Naive thymus-derived CD8-positive, alpha-beta T cell (primary cell): ENCODE measurements at places on chromosomes 6 and 20. TPM values are rescaled to one million over a fixed set of nuclear protein-coding genes. Genes with fewer than 3 reads are reported as not detected.
A peak's percentile ranks its signal among the peaks of the same experiment; 100 is the strongest.

The IER3 gene
- total RNA-seq: 16.0 TPM

- peak overlapping the region; percentile 65 for H3K27ac ChIP-seq
- DNase-seq: peak; percentile 33
- peaks cover 94% of the 10 kb centered on the region for H3K36me3 ChIP-seq
- peak overlapping the region; percentile 44 for H3K4me3 ChIP-seq
These were observed 52.6 kb upstream of the SLC22A1 start for GRCh38 chr6:160069050-160069454.

DNA sequence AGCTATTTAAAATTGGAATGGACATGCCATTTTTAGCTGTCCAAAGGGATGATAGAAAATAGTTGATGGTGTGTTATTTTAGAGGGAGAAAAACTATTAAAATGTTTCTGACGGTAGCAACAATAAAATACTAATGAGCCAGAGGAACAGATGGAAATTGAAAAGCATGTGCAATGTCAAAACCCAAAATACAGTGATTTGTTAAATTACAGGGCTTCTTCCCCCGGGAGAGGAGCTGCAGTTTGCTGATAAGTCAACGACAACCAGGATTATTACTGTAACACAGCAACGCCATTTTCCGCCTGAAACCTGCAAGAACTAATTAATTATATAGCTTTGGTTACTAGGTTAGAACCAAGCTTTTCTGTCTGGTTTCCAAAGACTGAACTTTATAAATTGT is 179.6 kb upstream of the SPTLC3 start:
- no peaks in the 10 kb centered on the region for H3K4me1 ChIP-seq
- H3K36me3 ChIP-seq: no peaks in the 10 kb centered on the region
- H3K4me3 ChIP-seq: no peak overlapping the region
- DNase-seq: no peak

DNA sequence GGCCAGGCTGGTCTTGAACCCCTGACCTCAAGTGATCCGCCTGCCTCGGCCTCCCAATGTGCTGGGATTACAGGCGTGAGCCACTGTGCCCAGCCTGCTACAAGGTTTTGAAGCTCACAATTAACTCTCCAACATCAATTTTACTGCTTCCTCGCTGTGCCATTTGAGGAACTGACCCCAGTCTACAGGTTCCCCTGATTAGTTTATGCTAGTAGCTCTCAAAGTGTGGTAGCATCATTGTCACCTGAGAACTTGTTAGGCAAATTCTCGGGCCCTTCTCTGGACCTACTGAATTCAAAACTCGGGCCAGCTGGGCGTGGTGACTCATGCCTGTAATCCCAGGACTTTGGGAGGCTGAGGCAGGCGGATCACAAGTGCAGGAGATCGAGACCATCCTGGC is 49.4 kb downstream of the MCUR1 start:
- no peak for DNase-seq
- no peak overlapping the region for H3K4me3 ChIP-seq
- peaks cover 14% of the 10 kb centered on the region for H3K4me1 ChIP-seq
- no peaks in the 10 kb centered on the region for H3K36me3 ChIP-seq
- no peak overlapping the region for H3K27ac ChIP-seq
- H3K27me3 ChIP-seq: no peaks in the 10 kb centered on the region

DNA sequence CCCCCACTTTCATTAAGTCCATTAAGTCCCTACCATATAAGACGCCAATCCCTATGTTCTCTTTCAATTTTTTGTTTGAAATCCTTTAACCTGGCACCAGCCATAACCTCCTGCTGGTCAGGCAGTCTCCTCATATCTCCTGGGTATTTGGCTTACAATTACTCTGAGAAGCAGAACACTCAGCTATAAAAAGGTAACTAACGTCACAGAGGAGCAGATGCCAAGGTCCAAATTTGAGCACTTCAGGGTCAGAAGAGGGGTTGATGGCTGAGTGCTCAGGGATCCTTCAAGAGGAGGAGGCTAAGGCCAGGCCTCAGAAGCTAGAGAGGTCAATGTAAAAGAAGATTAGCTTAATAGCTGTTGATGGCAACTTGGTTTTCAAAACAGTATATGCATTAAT is 22.3 kb upstream of the RCAN2 start:
- no peaks in the 10 kb centered on the region for H3K36me3 ChIP-seq
- DNase-seq: no peak
- H3K4me1 ChIP-seq: no peaks in the 10 kb centered on the region

DNA sequence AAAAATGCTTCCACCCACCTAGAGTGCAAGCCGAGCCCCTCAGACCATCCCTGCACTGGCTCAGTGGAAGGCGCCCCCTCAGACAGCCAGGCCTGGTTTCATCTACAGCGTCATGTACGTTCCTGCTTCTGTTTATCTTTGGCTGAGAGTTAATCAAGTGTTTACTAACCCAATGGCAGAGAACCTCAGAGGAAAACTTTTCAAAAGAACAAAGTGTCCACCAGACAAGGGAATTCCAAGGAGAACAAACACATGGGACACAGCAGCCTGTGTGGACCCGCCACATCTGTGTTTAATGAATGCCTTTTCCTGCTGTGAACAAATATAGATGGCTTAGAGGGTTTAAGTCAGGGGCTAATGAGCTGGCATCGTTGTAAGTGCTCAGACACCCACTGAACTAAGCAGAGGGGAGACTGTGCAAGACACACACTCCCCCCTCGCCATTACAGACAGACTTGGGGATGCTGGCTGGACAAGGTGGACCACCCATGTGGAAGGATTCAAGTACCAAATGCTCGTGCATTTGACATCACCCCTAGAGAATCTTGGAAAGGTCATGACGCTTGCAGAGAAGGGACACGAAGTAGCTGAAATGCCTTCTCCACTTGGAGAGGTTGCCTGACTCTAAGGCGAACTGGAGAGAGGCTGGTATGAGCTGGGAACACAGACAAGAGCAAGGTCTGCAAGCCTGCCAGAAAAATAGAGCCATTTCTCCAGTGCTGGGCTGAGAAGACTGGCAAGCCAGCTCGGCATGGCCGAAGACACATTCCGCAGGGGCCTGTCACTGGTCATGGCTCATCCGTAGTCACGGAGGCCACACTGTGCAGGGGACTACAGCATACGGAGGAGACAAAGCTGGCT is 53.5 kb upstream of the NXT1 start:
- no peak for DNase-seq
- H3K4me1 ChIP-seq: no peaks in the 10 kb centered on the region
- no peaks in the 10 kb centered on the region for H3K27me3 ChIP-seq
- H3K4me3 ChIP-seq: no peak overlapping the region
- no peak overlapping the region for H3K27ac ChIP-seq

The TNF gene
- total RNA-seq: 2.3 TPM

DNA sequence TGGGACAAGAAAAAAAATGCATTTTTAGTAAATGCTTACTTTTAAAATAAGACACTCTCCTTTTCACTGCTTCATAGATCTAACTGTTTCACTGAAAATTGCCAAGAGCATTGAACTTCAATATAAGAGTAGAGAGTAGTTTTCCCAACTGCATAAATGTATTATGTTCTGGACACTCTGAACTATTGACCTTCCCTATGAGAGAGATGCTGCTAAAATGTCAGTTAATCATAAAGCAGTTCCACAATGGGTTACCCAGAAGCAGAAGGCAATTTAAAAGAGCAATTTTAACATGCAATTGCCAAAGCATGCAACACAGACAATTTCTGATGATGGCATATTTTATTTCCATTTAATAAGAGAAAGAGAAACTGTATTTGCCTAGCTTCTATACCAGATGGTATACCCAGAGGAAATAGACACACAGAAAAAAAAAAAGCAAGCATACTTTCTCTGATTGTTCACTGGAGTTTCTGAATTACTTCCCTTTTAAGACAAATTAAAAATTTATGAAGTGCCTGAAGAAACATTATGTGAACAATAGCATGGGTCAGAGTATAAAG is 279.1 kb upstream of the THEMIS start:
- H3K4me3 ChIP-seq: no peak overlapping the region
- DNase-seq: no peak
- no peak overlapping the region for H3K27ac ChIP-seq
- H3K27me3 ChIP-seq: no peaks in the 10 kb centered on the region
- H3K36me3 ChIP-seq: no peaks in the 10 kb centered on the region

The TXLNB gene
- total RNA-seq: 0.96 TPM

The NHSL1 gene
- 0.08 TPM for total RNA-seq

- no peak for DNase-seq
- H3K4me3 ChIP-seq: no peak overlapping the region
- peaks cover 13% of the 10 kb centered on the region for H3K27me3 ChIP-seq
- no peak overlapping the region for H3K27ac ChIP-seq
- H3K4me1 ChIP-seq: no peaks in the 10 kb centered on the region
- H3K36me3 ChIP-seq: no peaks in the 10 kb centered on the region
These were observed 209.8 kb downstream of the TFAP2A start for GRCh38 chr6:10205120-10205519.

The EYS gene
- total RNA-seq: not detected

The PNLDC1 gene
- total RNA-seq: 0.75 TPM

The SRSF3 gene
- total RNA-seq: 359 TPM

GRCh38 chr6:127367023-127367375 is 23.6 kb upstream of the ECHDC1 start:
- H3K27me3 ChIP-seq: no peaks in the 10 kb centered on the region
- DNase-seq: no peak
- H3K4me1 ChIP-seq: peaks cover 2% of the 10 kb centered on the region
- no peak overlapping the region for H3K27ac ChIP-seq
- H3K36me3 ChIP-seq: peaks cover 8% of the 10 kb centered on the region

DNA sequence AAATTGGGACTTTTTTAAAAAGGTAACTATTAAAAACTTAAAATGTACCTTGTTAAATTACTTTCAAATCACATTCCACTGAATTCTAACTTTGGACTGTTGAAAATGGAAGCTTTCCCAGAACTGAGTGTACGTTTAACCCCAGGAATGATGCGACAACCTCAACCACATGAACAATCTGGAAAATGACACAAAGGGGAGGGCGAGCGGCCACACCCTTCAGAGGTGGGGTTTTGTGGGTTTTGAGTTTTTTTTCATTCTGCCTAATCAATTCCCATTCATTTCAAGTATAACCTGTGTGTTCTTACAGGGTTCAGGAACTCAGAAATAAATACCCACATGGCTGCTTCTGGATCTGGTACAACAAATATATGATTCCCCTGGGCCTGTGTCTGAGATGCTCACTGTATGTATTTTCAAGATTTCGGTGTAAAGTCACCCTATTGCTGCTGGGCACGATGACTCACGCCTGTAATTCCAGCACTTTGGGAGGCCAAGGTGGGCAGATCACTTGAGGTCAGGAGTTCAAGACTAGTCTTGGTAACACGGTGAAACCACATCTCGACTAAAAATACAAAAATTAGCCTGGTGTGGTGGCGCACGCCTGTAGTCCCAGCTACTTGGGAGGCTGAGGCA is 21.6 kb downstream of the CNKSR3 start:
- peaks cover 7% of the 10 kb centered on the region for H3K27me3 ChIP-seq
- H3K4me1 ChIP-seq: no peaks in the 10 kb centered on the region
- no peak for DNase-seq
- no peaks in the 10 kb centered on the region for H3K36me3 ChIP-seq

The PAK5 gene
- total RNA-seq: not detected

DNA sequence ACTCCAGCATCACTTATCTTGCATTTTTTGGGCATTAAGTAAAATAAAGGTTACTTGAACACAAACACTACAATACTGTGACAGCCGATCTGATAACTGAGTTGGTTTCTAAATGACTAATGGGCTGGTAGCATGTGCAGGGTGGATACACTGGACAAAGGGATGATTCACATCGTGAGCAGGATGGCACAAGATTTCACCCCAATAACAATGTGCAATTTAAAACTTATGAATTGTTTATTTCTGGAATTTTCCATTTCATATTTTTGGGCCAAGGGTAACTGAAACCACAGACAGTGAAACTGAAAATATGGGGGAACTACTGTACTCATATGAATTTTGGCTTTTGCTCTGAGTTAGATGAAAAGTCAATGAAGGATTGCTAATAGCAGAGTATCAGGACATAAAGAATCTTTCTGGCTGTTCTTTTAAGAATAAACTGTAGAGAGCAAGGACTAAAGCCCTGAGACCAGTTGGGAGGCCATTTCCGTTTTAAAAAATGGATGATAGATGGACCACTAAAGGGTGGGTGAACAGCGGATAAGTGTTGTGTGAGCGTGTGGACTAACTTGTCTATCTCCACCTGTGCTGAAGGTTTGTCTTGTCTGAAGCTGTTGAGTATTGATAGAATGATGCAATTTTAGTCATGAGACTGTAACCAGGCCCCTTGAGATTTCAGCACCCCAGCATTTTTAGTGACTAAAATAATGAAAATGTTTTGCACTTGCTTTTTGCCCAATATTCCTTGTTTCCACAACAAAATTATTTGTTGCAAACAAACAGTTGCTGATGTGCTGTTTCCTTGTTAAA is 8.2 kb downstream of the SPINT3 start:
- H3K27ac ChIP-seq: no peak overlapping the region
- H3K36me3 ChIP-seq: no peaks in the 10 kb centered on the region
- H3K4me1 ChIP-seq: no peaks in the 10 kb centered on the region
- no peak for DNase-seq
- no peak overlapping the region for H3K4me3 ChIP-seq

The F13A1 gene
- total RNA-seq: 1.6 TPM

GRCh38 chr20:3663858-3664257 is 659 bp upstream of the GFRA4 start:
- no peak overlapping the region for H3K27ac ChIP-seq
- no peak overlapping the region for H3K4me3 ChIP-seq
- peaks cover 25% of the 10 kb centered on the region for H3K4me1 ChIP-seq
- H3K27me3 ChIP-seq: peaks cover 40% of the 10 kb centered on the region
- no peak for DNase-seq
- no peaks in the 10 kb centered on the region for H3K36me3 ChIP-seq

GRCh38 chr6:16622193-16622592 is 139.1 kb downstream of the ATXN1 start:
- H3K36me3 ChIP-seq: no peaks in the 10 kb centered on the region
- no peak for DNase-seq
- H3K4me1 ChIP-seq: peaks cover 2% of the 10 kb centered on the region
- no peak overlapping the region for H3K4me3 ChIP-seq
- no peaks in the 10 kb centered on the region for H3K27me3 ChIP-seq
- H3K27ac ChIP-seq: no peak overlapping the region

DNA sequence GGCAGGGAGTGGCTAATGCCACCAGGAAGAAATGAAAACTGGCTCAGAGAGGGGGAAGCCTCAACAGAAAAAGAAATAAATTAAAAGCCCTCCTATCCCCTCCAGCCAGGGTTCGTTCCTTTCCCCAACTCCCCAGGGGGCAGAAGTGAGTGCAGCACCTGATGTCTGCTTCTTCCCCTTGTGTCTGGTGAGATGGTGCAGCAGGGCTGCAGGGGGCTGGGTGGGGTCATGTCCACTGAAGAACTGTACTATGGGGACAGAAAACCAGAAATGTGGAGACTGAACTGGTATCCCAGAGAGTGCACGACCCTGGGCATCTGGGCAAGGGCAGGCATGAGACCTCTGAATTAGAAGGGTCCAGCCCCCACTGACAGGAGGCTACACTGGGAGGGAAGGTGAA is 4.0 kb downstream of the EGFL8 start:
- no peak overlapping the region for H3K4me3 ChIP-seq
- H3K27ac ChIP-seq: no peak overlapping the region
- H3K27me3 ChIP-seq: no peaks in the 10 kb centered on the region
- peak; percentile 27 for DNase-seq
- H3K36me3 ChIP-seq: peaks cover 5% of the 10 kb centered on the region

- H3K27me3 ChIP-seq: no peaks in the 10 kb centered on the region
- no peak for DNase-seq
- H3K27ac ChIP-seq: no peak overlapping the region
- H3K36me3 ChIP-seq: peaks cover 19% of the 10 kb centered on the region
- H3K4me1 ChIP-seq: peaks cover 6% of the 10 kb centered on the region
These were observed 96.3 kb downstream of the PRDM1 start for GRCh38 chr6:106182455-106182854.

The ARFGEF3 gene
- not detected for total RNA-seq
